ENCODE measurements at places on chromosomes 4 and X.

DNA sequence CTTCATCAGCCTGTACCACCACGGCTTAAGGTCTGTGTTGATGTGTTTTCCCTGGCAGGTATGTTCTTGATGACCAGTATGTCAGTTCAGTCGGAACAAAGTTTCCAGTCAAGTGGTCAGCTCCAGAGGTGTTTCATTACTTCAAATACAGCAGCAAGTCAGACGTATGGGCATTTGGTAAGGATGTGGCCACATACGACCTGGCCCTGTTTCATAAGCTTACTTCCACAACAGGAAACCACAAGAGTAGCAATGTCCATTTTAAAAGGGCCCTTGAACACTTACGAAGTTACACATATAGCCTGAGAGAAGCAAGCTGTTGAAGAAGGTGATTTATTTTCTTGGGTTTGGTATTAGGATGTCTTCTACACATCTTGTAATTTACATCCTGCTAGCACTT, 46.1 kb downstream of the BMX start:
- DNase-seq = no peak

GRCh38 chr4:39596971-39597370, 41.7 kb downstream of the SMIM14 start:
- no peak for DNase-seq

GRCh38 chrX:94178145-94178788, 504.3 kb downstream of the FAM133A start:
- no peak for DNase-seq

DNA sequence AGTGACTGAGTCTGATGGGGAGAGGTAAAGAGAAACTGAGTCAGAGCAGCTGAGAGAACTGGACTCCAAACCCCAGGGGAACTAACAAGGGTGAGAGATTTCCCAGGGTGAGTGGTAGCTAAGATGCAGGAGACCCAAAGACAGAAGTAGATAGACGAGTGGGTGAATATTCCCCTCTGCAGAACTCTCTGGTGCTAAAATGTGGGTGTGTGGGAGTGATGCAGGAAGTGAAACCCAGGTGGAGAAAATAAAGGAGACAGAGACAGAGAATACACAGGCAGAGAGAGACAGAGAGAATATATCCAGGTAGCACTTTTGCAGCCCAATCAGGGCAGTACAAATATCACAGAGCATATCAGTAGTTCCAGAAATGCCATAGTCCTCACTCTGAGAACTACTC, 212.5 kb upstream of the ZIC3 start:
- DNase-seq = no peak

- no peak for DNase-seq
Measured at GRCh38 chr4:175514174-175514573, 297.9 kb downstream of the GPM6A start.

- DNase-seq = no peak
Measured at GRCh38 chr4:65521666-65522065, 148.6 kb downstream of the EPHA5 start.

- DNase-seq = no peak
Measured at GRCh38 chr4:122150931-122151330, 1.2 kb upstream of the BLTP1 start.

- no peak for DNase-seq
Measured at GRCh38 chr4:123739806-123740205, 343.2 kb downstream of the SPRY1 start.

DNA sequence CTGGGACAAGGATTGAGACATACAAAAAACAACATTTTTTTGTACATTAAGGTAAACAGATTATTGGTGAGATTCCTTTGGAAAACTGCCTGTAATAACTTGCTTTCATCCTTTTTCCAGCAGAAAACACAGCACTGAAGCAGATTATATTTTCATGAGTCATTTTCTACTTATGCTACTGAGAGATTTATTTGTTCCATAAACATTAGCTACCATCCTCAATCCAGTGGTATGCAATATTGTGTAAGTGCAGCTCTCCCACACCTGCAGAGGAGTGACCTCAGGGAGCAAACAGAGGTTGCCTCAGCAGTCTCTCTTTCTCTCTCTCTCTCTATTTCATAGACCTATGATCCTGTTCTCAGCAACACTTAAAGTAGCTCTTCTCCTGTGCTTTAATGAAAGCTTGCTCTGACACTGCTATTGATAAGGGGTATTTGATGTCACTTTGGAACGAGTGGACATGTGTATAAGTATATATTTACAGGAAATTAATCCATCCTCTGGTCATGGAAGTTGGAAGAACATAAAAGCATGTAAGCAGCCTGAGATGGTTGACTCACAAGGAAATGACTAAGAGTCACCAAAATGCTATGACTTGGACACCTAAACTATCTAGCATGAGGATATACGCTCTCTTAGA, 163.7 kb upstream of the SPANXC start:
- no peak for DNase-seq

GRCh38 chr4:1579001-1579900, 104.9 kb downstream of the FAM53A start:
- DNase-seq = peak; percentile 89

DNA sequence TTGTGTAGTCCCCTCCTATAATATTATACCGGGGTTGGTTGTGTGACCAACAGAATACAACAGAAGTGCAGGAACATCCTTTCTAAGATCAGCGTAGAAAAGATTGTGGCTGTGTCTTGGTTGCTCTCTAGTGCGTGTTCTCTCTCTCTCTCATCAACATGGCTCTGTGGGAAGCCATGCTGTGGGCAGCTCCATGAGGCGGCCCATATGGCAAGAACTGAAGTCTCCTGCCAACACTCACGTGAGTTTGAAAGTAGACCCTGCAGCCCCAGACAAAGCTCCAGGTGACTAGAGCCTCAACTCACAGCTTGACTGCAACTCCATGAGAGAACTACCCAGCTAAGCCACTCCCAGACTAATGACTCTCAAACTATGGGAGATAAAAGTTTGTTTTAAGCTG, 118.7 kb downstream of the TSPAN5 start:
- no peak for DNase-seq

DNA sequence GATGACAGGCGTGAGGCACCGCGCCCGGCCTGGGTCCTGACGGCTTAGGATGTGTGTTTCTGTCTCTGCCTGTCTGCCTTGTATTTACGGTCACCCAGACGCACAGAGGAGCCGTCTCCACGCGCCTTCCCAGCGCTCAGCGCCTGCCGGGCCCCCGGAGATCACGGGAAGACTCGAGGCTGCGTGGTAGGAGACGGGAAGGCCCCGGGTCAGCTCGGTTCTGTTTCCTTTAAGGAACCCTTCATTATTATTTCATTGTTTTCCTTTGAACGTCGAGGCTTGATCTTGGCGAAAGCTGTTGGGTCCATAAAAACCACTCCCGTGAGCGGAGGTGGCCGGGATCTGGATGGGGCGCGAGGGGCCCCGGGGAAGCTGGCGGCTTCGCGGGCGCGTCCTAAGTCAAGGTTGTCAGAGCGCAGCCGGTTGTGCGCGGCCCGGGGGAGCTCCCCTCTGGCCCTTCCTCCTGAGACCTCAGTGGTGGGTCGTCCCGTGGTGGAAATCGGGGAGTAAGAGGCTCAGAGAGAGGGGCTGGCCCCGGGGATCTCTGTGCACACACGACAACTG, 1.3 kb downstream of the SHOX start:
- no peak for DNase-seq

DNA sequence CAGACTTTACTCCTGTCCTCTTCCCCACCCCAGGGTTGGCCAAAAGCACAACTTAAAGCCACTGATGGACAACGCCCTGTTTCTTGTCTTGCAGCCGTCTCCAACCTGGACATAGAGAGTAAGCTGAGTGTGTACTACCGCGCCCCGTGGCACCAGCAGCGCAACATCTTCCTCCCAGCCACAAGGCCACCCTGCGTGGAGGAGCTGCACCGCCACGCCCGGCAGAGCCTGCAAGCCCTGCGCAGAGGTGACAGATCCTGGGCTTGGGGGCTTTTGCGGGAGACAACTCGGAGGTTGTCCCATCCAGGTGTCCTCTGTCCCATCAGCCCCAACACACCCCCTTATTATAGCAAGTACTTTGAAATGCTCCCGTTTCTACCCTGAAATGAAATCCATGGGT, 49.6 kb upstream of the SCML1 start:
- no peak for DNase-seq

- no peak for DNase-seq
Measured at GRCh38 chrX:74250574-74250973, 53.4 kb upstream of the ZCCHC13 start.

DNA sequence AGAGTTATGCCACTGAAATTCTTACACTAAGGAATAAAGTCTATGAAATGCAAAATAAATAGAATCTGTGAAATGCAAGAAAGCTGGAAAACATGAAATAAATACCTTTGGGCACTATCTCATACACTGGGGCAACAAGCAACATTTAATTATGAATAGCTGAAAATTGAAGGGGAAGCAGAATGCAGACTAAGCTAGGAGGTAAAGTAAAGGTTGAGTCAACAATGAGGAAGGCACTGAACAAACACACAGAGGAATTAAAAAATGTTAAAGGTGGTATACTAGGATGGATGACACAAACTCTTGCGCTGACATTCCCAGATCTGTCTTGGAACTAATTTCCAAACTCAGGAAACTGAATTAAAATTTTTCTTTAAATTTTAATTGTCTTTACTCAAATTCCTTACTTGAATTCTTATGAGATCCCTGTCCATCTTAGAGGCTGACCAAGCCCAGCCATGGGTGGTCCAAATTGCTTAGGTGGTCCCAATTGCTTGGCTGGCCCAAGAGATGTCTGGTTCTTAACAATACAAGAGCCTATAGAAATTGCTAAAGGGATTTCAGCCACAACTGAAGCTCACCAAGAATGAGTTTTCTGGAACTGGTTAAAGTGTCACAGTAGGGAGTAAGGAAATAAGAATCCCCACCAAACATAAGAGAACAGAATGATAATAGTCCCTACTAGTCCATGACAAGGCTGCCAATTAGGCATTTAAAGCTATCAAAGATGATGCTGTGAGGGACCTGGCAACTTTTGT, 41.3 kb upstream of the ZCCHC13 start:
- no peak for DNase-seq

- peak; percentile 57 for DNase-seq
Measured at GRCh38 chr4:74320559-74321118, 12.4 kb downstream of the EPGN start.

GRCh38 chr4:78543424-78544125, 8.0 kb upstream of the ANXA3 start:
- no peak for DNase-seq

DNA sequence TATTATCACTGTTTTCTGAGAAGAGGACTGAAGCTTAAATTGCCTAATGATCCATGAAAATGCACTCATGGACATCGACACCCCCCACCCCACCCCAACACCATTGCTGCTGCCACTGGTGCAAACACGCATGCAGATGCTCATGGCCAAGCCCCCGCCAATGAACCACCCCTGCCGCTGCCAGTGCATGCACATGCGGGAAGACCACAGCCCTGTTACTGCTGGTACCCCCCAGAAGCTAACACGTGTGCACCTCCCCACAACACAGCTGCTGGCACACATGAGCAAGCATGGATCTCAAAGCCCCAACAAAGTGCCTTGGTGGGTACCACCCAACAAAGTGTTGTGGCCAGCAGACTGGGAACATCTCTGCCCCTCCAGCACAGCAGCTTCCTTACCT, 594.1 kb upstream of the FAT1 start:
- DNase-seq = no peak

DNA sequence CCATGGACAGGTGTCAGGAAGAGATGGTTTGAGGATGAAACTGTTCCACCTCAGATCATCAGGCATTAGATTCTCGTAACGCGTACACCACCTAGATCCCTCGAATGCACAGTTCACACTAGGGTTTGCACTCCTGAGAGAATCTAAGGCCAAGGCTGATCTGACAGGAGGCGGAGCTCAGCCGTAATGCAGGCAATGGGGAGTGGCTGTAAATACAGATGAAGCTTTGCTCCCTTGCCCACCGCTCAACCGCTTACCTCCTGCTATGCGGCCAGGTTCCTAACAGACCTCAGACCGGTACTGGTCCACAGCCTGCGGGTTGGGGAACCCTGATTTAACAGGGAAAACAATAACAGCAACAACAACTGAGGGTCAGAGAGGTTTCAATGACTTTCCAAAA, 2.0 kb upstream of the TEC start:
- DNase-seq = no peak

GRCh38 chr4:98672583-98673287, 14.3 kb upstream of the TSPAN5 start:
- no peak for DNase-seq

DNA sequence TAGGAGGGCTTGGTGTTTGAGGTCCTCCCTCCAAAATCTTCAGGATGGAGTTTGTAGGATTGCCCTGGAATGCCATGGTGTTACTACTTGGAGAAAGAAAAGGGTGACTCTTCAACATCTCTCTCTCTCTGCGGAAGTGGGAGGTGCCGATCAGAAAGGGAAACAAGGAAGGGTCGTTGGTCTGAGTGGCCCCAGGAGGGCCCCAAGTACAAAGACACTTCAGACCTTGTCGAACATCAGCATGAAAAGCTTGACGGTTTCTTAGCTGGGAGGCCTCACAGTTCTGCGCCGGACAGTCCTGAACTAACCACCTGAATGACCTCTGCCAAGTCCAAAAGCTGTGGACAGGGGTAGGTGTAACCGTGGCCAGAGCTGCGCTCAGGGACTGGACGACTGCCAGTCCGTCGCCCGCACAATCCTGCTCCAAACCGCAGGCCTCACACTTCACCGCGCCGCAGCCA, 646 bp upstream of the GSX2 start:
- DNase-seq = no peak

DNA sequence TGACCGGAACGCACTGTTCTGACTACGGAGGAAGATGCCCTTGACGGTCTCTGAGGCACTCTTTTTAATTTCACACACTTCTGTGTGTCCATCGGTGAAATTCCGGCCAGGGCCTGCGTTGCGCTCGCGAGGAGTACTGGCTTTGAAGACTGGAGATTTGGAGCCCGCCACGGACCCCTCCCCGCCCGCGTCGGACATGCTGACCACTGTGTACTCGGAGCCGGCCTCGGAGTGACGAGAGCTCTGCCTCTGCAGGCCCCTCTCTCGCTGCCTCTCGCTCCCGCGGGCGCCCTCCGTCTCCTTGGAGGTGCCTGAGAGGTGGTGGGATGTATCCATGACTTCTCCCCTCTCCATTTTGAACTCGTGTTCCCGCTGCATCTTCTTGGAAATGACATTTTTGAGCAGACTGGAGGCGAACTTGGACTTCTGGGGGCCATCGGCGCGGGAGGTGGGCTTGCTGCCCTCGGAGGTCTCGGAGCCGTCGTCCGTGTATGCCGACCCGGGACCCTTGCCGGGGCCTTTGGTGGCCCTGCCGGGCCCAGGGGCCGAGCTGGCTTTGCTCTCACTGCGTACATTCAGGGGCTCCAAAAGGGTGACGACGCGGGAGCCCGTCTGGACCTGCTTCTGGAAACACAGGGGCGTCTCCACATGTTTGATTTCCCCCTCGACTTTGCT, 5.7 kb downstream of the C4orf54 start:
- no peak for DNase-seq

- no peak for DNase-seq
Measured at GRCh38 chr4:89334311-89334710, 26.7 kb upstream of the GPRIN3 start.

All from activated CD8-positive, alpha-beta memory T cell treated with anti-CD3 and anti-CD28 coated beads for 24 hours (primary cell).